Fibroblast of skin of right quadriceps (primary cell): ENCODE measurements at places on chromosomes 2 and 18.

DNA sequence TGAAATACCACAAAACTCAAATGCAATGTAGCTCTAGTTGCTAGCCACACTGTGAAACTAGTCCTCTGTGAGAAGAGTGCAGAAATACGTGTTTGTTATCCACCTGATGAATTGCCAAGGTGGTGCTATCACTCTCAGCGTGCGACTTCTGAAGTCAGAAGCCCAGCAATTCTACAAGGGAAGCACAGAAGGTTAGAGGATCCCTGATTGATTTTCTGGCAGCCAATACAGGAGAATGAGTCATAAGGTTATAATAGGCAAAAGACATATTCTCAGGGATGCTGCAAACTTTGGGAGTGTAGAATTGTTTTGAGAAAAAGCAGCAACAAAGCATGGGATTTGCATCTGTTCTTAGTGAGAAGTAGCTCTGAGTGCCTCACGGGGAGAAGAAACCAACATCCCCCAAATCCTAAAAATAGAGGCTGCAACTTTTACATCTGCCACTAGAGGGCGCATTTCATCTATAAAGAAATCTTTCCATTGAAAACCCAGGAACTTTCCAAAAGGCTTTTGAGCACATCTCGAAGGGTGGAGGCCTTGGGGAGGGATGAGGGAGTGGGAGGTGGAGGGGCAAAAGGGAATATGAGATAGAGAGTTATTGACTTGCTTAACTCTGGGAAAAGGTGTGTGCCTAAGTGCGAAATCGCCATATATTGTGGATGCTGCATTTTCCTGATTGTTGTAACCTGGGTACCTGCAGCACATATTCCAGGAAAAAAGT lies 78.0 kb downstream of the TMEM182 start:
- peak; percentile 31 for DNase-seq

GRCh38 chr2:98693477-98693876 lies 37.5 kb downstream of the MGAT4A start:
- no peak for DNase-seq

DNA sequence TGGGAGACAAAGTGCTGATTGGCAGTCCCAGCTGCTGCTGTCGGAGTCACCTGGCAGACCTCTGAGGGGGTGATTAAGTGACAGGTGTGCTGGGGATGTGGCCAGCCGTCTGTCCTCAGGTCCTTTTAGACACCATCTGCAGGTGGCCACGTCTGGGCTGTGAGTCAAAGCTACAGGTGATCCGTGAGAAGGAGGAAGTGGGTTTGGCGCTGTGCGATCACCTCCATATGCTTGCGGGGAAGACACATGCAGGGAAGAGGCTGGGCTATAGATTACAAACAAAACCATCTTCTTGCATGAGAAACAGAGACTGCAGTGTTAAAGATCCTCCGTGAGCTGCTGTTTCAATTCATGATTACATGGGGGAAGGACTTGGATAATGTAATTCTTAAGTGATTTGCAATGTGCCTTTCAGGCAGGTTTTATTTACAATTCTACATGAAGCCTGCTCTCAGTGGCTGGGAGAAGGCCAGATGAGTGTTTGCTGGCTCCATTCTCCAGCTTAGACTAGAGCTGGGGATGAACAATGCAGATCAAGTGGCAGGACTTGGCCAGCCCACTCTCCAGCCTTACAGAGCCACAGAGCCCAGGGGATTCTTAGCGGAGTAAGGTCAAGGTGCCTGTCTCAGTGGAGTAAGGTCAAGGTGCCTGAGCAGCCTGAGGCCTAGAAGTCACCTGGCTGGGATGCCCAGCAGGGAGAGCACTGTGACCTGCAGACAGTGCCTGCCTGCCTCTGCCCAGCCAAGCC lies 87.8 kb downstream of the LYPD1 start:
- DNase-seq, result no peak

DNA sequence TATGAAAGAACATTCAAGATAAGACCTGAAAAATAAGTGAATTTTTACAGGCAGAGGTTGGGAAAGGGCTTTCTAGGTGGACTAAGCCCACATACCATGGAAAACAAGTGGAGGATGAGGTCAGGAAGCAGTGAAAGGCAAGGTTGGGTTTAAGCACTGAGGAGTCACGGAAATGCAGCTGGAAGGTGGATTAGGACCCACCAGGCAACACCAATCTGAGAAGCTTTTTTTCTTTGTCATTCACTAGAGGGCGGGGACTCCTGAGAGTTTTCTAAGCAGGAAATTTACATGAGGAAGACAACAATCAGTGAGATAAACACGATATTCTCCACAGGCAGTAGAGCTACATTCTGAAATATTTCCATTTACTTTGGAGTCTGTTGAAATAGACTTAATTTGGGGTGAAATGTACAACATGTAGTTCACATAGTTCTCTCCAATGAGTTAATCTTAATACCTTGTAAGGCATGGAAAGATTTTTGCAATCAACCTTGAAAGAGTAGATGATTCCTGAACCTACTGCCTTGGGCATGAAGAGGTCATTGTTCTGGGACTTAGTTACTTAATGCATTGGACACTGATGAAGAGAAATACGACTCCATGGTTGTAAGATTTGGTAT lies 40.7 kb downstream of the VIT start:
- DNase-seq, result no peak

GRCh38 chr2:24830351-24830750 lies 37.1 kb downstream of the CENPO start:
- peak; percentile 38 for DNase-seq

DNA sequence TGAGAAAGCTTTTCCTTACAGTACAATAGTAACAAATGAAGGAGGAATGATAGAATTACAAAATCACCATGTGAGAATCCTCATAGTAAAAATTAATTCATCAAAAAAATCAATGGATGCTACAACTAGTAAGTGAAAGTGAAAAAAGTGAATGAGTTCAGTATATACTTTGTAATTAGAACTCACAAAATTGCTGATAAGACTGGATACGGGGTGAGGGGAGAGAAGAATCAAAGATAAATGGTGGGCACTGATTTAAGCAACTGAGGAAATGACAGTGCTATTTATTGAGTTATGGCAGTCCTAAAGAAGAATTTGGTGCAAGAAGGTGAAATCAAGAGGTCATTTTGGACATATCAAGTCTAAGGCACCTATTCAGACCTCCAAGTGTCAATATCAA lies 20.6 kb downstream of the OLA1 start:
- no peak for DNase-seq

DNA sequence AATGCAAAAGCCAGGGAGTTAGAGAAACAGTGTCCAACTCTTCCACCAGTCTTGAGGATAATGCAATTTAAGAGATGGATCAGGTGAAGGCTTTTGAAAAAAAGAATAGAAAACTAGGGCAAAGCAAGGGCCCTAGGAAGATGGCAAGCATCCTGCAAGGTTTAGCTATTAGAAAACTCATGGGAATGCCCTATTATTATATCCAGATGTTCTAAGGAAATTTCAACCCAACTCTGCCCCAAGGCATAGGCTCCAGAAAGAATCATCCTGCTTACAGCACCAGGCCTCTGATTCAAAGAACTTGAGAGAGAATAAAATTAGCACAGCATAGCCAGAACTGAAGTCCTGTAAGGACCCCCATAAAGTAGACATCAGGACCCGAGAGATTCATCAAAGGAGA lies 68.1 kb downstream of the EN1 start:
- no peak for DNase-seq

GRCh38 chr2:78061301-78061700 lies 539.1 kb upstream of the LRRTM4 start:
- DNase-seq, result no peak

- DNase-seq, result no peak
Observed at GRCh38 chr2:3867469-3867868, 164.1 kb downstream of the DCDC2C start.

GRCh38 chr18:75840131-75840530 lies 412.6 kb upstream of the SMIM21 start:
- no peak for DNase-seq

DNA sequence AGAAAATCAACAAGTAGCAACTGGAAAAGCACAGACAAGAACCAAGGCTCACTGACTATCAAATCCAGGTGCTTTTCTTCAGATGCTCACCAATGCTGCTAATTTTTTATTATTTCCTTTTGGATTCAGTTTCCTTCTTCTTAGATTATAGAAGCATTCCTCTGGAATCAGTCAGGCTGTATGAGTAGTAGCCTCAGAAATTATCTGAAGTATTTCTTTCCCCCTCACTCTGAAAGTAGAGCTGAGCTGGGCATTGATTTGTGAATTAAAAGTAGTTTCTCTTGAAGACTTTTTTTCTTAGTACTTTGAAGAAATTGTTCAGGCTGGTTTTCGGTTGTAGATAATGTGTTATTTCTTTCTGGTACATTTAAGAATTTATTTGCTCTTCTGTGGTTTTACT lies 273.7 kb downstream of the NOL4 start:
- peak; percentile 56 for DNase-seq

DNA sequence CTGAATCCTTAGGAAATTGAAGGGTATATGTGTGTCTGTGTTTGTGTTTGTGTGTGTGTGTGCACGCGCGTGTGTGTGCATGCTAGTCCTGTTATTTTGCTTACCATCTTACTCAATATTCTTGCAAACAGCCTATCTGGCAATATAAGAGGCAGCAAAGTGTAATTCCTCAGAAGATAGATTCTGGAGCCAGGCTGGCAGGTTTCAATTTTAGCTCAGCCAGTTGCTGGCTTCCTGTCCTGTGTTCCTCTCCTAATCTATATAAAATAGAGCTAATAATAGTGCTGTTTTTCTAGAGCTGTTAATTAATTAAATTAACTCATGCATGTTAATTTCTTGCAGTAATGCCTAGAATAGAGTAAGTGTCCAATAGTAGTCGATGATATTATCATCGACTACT lies 256.2 kb downstream of the PIK3C3 start:
- DNase-seq, result no peak

GRCh38 chr2:8406271-8406670 lies 275.6 kb upstream of the ID2 start:
- peak; percentile 56 for DNase-seq

DNA sequence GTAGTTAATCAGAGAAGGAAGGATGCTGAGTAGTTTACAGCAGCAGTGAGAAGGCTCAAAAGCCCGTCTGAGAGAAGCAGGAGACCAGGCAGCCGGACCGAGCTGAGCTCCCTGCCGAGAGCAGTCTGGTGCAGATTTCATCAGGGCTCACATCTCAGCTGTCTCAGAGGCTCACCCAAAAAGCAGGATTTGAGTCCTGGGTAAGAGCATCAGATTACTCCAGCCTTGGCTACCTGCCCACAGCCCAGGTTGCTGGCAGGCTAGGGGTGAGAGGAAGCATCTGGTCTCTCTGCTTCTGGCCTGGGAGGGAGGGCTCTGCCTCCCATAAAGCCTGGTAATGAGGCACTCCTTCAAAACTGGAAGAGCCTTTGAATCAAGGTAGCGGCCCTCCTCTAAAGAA lies 140.5 kb downstream of the ST6GAL2 start:
- DNase-seq, result peak; percentile 3

GRCh38 chr2:187194049-187194448 lies 254.0 kb downstream of the CALCRL start:
- no peak for DNase-seq

DNA sequence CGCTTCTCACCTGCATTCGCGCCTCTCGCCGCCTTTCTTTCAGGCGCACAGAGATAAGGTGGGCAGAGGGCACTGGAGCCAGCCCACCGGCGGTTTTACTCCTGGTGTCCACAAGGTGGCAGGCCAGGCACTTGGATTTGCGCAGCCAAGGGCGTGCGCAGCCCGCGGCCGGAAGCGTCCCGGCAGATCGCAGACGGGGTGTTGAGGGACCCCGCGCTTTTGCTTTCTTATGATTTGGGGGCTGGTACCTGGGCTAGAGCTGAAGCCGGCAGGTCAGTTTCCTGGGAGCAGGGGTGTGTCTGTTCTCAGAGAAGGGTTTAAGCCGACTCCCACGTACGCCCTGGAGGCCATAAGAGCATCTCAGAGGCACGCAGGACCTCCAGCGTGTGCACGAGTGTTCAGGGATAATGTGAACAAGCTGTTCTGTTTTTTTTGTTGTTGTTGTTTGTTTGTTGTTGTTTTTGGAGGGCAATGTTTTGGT lies 305.6 kb upstream of the CXCR4 start:
- peak; percentile 47 for DNase-seq

DNA sequence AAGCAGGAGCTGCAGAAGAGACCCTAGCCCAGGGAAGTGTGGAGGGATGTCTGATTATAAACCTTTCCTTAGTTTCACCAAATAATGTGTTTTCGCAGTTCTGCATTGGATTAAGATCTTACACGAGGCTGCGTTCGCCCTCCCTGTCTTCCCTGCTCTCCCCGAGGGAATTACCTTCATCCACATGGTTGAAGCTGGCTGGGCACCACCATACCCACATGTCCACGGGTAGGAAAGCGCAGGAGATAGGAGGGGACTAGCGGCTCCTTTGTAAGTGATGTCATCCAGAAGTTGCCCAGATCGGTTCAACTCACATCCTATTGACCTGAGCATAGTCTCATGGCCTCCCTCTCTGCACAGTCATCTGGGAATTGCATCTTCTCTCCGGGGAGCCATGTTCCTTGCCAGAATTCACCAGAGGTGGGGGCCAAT lies 1.1 kb downstream of the TTL start:
- peak; percentile 39 for DNase-seq

DNA sequence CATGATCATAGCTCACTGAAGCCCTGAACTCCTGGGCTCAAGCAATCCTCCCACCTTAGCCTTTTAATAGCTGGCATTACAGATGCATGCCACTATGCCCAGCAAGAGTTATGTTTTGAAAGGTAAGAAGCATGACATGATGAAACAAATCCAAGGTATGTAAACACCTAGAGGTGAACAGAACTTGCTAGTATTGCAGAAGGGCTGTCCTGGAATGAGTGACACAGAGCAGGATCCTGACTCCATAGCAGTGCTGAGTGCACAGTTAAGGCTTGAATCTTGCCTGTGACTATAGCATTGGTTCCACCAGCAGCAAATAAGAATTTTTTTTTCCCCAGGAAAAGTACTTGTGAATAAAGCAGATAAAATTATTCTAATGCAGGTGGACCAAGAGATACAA lies 309.5 kb downstream of the PIK3C3 start:
- DNase-seq, result no peak

DNA sequence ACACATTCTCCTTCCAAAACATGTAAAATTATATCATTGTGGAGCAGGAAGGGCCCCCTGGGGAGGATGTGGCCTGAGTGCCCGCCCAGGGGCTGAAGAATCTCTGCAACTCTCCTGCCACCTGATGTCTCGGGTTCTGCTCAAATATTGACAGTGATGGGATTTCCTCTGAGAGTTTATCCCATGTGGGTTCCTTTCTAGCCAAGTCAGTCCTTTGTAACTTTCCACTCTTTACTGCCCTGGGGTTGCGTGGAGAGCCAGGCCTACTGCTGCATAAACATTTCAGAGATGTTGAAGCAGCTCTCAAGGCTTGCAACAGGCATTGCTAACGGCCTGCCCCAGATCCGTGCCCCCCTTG lies 4.0 kb upstream of the RAB17 start:
- DNase-seq, result no peak

DNA sequence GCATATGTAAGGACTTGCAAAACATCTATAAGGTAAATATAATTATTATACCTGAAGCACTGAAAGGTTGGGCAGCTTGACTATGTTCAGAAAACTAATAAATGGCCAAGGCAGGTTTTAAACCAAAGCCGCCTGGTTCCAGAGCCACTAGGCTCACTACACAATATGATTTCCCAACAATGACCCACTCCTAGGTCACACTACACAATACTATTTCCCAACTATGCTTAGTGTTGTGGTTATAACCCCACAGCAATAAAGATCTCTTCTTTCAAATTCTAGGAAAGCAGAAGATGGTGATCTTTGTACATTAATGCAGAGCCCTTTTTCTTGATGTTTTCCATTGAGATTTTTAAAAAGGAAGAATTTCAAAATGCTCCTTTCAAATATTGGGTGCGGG lies 180.4 kb downstream of the CYRIA start:
- no peak for DNase-seq

- DNase-seq, result no peak
Observed at GRCh38 chr18:35466815-35467623, 30.7 kb downstream of the INO80C start.
